ENCODE measurements at places on chromosomes 13 and 19.

DNA sequence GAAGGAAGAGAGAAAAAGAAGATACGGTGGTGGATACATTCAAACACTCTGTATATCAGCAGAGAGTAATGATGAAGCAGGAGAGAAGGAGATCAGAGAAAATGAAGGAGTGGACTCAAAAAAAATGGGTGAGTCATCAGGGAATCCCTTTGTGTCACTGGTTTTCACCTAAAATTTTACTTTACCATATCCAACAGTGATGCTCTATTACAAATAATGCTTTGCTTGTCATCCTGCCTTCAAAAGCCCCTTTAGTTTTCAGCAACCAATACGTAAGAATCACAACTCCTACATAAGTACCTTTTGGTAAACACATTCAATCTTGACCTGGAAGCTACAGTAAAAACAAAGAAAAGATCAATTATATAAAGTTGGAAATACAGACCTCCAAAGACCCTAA is 88.8 kb downstream of the ENOX1 start:
- DNase-seq: no peak

DNA sequence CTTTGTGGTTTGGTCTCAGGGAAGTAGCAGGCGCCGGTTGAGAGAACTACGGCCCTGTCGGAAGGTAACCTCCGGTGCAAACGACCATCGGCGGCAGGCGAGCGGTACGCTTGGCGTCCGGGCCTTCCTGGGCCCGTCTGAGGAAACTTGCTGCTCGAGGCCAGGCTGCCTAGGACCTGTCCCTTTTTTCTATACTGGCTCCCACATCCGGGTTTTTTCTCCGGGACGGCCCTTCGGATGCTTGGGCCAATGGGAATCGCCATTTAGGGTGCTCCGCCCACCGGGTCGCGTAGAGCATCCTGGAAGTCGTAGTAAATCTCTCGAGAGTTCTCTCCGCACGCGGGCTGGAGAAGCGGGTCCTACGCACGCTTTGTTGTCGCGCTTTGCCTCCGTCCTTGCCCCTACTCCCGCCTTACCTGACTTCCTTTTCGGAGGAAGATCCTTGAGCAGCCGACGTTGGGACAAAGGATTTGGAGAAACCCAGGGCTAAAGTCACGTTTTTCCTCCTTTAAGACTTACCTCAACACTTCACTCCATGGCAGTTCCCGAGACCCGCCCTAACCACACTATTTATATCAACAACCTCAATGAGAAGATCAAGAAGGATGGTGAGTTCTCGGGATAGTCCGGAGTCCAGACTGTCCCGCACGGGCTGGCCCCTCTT is at the start of gene SNRPA:
SNRPA (plus strand) TSS at position 330 of the 664 bp plus-strand sequence; CDS start at position 536, 206 bp downstream.
- DNase-seq: peak; percentile 97

DNA sequence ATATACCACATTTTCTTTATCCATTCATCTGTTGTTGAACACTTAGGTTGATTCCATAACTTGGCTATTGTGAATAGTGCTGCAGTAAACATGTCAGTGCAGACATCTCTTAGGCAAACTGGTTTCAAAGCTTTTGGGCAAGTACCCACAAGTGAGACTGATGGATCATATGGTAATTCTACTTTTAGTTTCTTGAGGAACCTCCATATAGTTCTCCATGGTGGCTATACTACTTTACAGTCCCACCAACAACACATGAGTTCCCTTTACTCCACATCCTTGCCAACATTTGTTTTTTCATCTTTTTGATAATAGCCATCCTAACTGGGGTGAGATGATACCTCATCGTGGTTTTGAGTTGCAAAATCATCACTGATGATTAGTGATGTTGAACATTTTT is 8.5 kb downstream of the CYSLTR2 start:
- no peak for DNase-seq

DNA sequence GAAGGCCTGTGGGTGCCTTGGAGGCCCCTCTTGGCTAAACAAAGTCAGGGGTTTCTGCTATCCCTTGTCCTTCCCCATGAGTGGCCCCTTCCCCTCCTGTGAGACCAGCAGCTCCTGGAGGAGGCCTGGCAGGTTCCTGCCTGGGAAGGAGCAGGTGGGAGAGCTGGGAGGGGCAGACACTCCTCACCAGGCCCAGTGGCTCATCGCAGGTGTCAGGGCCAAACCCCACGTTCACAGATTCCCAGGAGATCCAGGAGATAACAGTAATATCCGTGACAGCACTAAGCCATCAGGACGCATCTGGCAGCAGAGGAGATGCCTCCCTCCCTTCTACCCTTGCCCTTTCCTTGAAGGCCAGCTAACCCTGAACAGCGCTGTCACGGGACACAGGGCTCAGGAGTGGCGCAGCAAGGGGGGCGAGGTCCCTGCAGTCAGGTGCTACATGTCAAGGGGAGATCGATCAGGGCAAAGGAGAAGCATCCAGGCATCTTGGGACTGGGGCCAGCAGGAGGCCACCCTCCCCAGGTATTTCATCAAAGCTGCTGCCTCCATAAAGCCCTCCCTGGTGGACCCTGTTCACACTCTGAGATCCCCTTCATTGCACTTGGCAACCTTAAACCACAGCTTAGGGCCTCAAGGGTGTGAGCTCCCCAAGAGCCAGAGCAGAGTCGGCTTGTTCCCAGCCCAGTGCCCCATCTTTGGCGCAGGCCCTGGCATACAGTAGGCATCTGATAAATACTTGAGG is 4.8 kb downstream of the CEBPA start:
- no peak for DNase-seq

DNA sequence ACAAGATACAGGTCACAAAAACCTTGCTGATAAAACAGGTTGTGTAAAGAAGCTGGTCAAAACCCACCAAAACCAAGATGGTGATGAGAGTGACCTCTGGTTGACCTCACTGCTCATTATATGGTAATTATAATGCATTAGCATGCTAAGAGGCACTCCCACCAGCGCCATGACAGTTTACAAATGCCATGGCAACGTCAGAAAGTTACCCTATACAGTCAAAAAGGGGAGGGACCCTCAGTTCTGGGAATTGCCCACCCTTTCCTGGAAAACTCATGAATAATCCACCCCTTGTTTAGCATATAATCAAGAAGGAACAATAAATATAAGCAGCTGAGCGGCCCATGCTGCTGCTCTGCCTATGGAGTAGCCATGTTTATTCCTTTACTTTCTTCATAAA is 434.1 kb downstream of the ZNF536 start:
- no peak for DNase-seq

DNA sequence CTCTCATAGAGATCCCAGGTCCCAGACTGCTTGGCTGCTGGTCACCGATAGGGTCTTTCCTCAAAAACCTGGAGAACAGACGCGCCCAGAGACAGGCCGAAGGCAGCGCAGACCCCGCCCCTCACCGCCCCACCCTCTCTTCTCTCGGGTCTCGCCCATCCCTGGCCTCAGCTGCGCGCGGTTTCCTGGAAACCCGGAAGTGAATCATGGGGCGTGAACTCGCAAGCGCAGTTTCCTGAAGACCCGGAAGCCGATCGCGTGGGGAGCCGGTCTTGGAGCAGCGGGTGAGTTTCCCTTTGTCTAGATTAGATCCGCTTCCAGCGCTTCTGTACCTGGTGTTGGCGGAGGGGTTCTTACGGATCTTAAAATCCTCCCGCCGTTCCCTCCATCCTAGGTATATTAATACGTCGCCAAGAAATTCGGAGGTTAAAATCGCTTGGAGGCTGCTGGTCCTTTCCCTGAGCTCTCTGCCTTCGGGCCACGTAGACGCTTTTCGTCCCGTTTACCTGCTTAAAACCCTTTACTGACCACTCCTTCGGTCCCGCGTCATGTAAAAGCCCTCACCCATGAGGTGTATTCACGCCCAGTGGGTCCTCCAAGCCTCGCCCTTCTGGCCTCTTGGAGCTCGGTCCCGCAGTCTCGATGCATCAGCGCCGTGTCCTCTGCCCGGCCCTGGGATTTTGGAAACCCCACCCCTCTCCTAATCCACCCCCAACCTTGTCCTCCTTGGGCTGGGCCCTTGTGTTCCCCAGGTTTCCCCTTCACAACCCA is at the start of gene ZNF578:
ZNF578 (plus strand) TSS at position 230 of the 771 bp plus-strand sequence. CDS start 48,293 bp downstream, outside the sequence.
- peak; percentile 61 for DNase-seq

- DNase-seq: no peak
Observed at GRCh38 chr13:99636728-99637353, 135.6 kb downstream of the TM9SF2 start.

All from CD4-positive, alpha-beta T cell treated with Interleukin-2 at 100 ng/mL for 4 hours (primary cell).